ENCODE measurements at places on chromosomes 1 and 21.
A peak's percentile ranks its signal among the peaks of the same experiment; 100 is the strongest.

DNA sequence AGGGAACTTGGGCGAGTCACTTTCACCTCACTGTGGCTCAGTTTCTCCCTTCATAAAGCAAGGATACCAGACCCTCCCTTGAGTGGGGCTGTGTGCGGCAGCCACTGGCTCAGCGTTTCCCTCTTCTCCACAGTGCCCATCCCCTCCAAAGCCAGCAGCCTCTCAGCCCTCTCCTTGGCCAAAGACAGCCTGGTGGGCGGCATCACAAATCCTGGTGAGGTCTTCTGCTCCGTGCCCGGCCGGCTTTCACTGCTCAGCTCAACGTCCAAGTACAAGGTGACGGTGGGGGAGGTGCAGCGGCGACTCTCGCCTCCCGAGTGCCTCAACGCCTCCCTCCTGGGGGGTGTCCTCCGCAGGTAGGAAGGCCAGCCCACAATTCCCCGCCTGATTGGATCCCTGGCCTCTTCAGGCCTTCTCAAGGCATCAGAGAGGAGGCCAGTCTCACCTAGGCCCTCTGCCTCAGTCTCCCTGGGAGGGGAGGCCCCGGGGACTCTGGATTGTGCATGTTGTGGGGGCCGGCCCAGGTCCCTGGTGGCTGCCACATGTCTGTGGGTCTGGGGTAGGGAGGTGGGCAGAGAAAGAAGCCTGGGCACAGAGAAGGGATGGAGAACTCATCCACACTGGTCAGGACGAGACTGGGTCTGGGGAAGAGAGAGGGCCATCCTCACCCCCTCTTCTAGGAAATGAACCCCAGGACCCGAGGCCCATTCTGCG lies 15.2 kb downstream of the TFAP2E start:
- no peak for DNase-seq

DNA sequence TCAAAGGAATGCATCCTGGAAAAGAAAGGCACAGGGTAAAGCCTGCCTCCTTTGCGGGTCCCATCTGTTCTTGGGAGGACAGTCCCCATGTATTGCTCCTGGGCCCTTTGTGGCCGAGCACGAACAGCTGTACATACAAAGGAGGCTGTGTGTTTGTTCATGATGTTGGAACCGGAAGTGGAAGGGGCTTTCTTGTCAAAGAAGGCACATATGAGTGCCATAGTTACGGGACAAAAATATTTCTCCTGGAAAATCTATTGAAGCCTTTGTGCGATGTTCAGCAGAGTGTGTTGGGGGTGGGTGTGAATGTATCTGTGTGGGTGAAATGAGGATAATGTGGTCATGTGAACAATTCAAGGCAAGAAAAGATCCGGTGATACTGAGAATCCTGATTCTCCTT lies 297.6 kb downstream of the DISC1 start:
- DNase-seq: no peak

DNA sequence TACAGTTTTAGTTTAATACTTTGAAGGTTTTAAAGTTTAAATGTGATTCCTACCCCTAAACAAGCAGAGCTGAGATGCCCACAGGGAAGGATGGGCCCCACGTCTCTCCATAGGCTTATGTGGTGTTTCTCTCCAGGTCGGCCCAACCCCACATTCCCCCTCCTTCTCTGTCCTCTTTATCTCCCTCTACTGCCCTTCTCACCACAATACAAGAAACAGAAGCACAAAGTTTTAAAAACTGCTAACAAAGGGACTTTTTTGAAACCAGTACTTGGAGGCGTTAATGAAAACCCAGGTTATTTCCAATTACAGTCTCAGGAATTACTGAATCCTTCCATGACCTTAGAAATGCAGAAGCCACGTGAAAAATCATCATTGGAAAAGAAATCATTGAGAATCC lies 324.0 kb downstream of the NTNG1 start:
- no peak for DNase-seq

- no peak for DNase-seq
These were observed 135.3 kb downstream of the ZBTB18 start for GRCh38 chr1:244186372-244186771.

- DNase-seq: peak; percentile 85
These were observed 699 bp downstream of the MAP3K6 start for GRCh38 chr1:27366113-27366410.

DNA sequence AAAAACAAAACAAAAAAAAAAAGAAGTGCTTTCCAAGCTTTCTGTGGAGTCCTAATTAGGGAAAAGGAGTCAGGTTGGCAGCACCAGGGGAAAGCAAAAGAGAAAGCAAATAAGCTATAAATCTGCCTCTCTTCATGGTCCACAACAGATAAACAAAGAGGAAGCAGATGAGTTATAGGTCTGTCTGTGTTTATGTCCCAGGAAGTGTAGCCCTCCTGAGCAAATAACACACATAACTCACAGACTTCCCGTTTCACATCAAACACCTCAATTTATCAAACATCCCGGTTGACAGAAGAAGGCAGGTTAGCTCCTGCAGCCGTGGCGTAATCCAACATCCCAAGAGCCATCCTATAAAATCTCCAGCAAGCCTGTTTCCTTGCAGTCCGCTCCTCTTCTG lies 5.6 kb upstream of the SLC2A5 start:
- no peak for DNase-seq

DNA sequence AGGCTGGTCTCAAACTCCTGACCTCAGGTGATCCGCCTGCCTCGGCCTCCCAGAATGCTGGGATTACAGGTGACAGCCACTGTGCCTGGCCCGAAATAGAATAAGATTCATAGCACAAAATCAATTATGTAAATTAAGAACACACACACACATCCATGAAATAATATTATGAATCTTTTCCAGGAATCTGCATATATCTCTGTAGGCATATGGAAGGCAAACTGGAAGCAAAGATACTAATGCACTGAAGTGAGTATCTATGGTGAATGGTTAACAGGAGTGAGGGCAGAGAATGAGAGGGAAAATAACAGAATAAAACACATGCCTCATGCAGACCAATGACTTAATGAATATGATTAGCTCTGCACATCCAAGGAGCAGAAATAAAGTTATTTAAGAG lies 61.6 kb upstream of the ATP2B4 start:
- no peak for DNase-seq

- no peak for DNase-seq
These were observed 14.4 kb upstream of the VPS26C start for GRCh38 chr21:37281579-37281978.

GRCh38 chr1:154751690-154752089 lies 118.4 kb downstream of the KCNN3 start:
- no peak for DNase-seq

GRCh38 chr1:50972766-50973165 lies 2.7 kb downstream of the CDKN2C start:
- DNase-seq: no peak

GRCh38 chr1:198086051-198086745 lies 70.6 kb upstream of the NEK7 start:
- no peak for DNase-seq

DNA sequence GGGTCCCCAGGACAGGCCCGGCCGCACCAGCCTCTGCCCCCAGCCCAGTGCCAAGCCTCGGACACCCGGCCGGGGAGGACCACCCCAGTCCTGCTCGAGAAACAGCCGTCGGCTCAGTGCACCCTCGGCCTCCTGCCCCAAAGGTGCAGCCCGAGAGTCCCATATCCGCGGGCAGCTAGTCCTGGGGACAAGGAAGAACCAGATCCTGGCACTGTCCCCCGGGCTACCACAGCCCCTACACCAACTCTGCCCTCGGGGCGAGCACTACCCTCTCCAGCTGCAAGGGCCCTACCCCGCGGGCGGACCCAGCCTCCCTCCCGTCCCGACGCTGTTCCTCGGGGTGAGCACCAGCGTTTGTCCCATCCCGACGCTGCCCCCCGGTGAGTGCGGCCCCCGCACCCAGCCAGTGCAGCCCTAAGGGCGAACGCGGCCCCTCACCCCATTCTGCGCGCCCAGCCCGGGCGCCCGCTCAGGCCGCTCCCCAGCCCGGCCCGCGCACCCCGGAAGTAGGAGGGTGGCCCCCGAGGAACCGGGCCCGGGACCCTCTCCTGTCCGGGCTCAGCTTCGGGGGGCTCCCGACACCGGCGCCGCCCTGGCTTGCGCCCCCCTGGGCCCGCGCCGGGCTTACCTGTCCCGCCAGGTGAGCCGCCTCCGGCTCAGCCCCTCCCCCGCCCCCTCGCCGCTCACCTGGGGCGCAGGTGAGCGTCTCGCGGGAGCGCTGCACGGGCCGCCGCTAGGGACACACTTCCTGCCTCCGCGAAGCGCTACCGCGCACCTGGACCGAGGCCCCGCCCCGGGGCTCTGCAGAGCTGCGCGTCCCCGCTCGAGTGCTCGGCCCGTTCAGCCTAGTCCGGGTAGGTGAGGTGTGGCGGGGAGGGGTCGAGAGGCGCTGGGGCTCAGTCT lies at the start of gene KDF1:
TSS of gene KDF1 (minus strand) at position 747 of the 903 bp plus-strand sequence. CDS start 8,088 bp downstream, outside the sequence.
- DNase-seq: peak; percentile 32

DNA sequence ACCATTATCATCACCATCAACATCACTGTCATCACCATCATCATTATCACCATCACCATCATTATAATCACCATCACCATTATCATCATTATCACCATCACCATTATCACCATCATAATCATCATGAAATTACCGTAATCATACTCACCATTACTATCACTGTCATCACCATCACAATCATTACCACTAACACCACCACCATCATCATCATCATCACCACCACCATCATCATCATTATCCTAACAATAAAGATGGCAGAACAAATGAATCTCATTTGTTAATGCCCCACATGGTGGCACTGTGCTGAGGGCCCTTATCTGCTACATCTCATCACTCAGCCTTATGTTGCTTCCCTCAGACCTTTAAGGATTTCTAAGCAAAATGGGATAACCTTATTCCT lies 9.4 kb upstream of the PLA2G2E start:
- DNase-seq: no peak

GRCh38 chr21:31713115-31713514 lies 18.8 kb downstream of the SCAF4 start:
- no peak for DNase-seq

DNA sequence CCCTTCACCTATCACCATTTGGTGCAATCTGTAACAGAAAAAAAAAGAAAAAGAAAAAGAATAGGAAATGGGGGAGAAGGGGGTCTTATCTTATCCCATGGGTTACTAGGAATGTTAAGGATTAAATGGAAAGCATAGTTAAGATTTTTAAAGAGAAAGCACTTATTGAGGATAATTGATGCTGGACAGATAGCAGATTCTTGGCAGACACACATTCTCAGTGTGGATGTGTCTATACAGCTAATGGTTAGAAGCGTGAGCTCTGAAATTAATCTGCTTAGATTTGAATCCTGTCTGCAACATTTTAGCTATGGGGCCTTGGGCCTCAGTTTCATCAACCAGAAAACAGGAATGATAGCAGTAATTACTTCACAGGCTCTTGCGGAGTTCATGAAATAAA lies 67.1 kb downstream of the SSBP3 start:
- no peak for DNase-seq

DNA sequence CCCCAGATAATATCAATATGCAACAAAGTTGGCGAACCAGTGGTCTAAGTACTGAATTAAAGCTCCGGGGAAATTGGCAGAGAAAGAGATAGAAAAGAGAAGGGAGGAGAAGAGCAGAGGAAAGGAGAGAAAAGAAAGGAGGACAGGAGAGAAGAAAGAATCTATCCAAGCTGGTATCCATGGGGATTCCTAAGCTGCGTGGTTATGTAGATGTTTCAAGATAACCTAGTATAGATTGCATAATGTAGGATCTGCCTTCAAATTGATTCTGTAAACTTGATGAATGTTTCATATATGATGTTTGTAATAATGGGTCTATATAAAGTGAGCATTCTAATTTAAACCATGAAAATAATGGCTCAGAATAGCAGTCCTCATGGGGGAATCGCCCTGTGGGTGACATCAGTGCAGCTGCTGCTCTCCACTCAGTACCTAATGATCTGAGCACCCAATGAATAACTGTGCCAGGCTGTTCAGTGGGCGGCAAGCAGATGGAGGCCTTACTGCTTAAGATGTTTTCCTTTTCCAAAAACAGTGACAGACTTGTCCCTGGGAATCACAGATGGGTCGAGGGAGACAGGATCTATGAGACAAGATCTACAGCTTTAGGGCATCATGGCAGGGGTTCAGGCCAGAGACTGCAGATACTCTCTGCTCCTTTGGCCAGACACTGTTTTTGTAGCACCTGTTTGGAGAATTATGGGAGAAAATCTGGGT lies 78.0 kb downstream of the LAMC2 start:
- no peak for DNase-seq

GRCh38 chr1:22836850-22837249 lies 126.2 kb downstream of the EPHB2 start:
- DNase-seq: no peak
